ENCODE measurements at places on chromosomes 6 and 20.

DNA sequence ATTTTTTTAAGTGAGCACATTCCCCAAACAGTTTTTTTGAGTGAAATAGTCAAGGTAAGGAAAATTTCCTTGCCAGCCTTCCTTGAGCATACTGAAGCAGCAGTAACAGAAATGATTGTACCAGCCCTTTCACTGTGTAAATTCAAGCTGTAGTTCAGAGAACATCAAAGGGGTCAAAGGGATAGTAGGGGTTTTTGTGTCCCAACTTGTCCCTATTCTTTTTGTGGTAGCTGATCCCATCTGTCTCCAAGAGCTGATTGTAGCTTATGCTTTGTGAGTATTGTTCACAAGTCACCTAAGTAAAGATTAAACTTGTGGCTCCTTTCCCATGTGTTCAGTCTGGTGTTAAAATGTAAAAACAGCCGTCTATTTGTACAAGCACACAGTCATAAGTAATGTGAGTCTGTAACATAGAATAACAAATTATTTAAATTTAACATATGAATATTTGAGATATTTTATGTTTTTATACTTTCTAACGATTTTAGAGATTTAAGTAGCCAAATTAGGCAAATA lies 185.0 kb downstream of the CENPW start:
- DNase-seq = no peak

GRCh38 chr6:118327237-118327636 lies 220.9 kb upstream of the PLN start:
- no peak for DNase-seq

GRCh38 chr6:169556758-169557548 lies 144.9 kb downstream of the WDR27 start:
- DNase-seq = no peak

DNA sequence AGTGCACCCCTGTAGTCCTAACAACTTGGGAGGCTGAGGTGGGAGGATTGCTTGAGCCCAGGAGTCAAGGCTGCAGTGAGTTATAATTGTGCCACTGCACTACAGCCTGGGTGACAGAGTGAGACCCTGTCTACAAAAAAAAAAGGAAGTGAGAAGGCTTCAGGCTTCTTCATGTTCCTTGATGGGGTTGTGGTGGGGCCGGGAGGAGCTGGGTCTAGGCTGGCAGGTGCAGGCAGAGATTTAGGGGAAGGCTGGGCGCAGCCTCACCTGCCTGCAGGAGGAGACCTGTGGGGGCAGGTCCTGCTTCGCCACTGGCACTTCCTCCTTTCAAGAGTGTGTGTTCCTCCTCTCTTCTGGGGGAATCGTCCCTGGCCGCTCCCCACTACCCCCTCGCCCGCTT lies 63.9 kb downstream of the CHMP4B start:
- DNase-seq = no peak

DNA sequence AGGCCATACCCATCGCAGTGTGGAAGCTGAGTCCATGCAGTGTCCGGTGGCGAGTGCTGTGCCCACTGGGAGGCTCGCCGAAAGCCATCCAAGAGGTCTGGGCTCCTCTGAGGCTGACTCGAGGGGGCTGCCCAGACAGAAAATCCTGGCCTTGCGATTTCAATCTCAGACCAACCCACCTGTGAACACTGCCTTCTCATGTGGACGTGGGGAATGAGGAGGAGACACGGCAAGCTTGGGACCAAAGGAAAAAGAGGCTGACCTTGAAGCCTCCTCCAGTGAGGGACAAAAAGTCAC lies 157.2 kb upstream of the AFDN start:
- no peak for DNase-seq

GRCh38 chr20:36951198-36951978 lies at the start of gene SAMHD1:
Gene SAMHD1 (minus strand): TSS chr20:36951708. CDS start chr20:36951643, 65 bp downstream.
- DNase-seq = peak; percentile 94

GRCh38 chr6:73339340-73339739 lies 14.7 kb downstream of the DPPA5 start:
- no peak for DNase-seq

DNA sequence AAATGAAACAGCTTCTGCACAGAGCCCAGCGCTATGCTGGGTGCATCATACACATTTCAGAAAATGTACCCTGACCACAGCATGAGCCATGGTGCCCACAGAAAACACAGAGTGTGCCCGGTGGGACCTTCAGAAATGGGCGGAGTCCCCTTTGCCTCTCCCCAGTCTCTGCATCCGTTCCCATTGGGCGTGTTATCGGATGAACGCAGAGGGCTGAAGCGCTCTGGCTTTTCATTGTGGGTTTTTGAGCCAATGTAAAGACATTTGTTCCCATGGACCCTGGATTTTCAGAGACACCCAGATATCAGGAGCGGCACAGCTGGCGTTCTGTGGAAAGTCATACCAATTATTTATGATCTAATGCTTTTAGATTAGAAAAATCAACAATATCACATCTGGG lies 99.8 kb downstream of the DACT2 start:
- no peak for DNase-seq

GRCh38 chr6:7978736-7979135 lies 68.1 kb upstream of the TXNDC5 start:
- no peak for DNase-seq

GRCh38 chr20:38248133-38248532 lies 12.4 kb downstream of the KIAA1755 start:
- DNase-seq = no peak

GRCh38 chr6:129353067-129353466 lies 356.9 kb downstream of the ARHGAP18 start:
- no peak for DNase-seq

- DNase-seq = no peak
Measured at GRCh38 chr6:163588220-163588919, 173.9 kb downstream of the QKI start.

DNA sequence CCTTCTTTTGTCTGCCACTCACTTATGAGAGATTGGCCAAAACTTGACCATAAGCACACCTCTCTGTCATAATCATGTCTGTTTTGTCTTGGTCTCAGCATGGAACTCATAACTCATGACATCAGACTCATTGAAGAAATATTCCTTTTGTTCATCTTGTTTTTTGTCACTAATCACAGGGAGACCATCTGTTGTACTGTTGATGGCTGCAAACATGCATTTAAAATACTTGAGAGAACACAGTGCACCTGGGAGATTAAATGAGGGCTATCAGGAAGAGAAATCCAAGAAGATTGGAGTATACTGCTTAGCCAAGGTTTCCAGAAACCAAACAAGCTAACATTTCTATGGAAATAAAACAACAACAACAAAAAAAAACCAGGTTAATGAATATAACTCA lies 689.7 kb downstream of the EPM2A start:
- no peak for DNase-seq

- no peak for DNase-seq
Measured at GRCh38 chr6:45504947-45505346, 127.2 kb upstream of the SUPT3H start.

GRCh38 chr6:137351890-137352289 lies 132.7 kb upstream of the IFNGR1 start:
- DNase-seq = no peak

GRCh38 chr20:55533632-55534031 lies 471.7 kb downstream of the CBLN4 start:
- DNase-seq = no peak

DNA sequence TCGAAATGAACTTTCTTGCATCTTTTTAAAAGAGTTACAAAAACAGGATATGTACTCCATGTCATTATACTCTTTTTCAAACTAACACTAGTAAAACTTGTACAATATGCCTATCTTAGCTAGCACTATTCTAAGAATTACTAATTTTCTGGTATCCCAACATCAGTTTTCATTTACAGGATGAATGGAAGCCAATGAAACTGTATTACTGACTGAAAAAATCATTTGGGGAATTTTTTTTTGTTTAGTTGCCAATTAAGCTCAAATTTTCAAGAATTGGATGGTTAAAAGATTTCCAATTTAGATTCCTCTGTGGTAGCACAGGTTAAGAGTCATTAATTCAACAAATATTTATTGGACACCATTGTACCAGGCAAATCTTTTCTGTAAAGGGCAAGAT lies 30.7 kb downstream of the TASP1 start:
- DNase-seq = no peak

- no peak for DNase-seq
Measured at GRCh38 chr20:45792317-45793118, 764 bp downstream of the DNTTIP1 start.

DNA sequence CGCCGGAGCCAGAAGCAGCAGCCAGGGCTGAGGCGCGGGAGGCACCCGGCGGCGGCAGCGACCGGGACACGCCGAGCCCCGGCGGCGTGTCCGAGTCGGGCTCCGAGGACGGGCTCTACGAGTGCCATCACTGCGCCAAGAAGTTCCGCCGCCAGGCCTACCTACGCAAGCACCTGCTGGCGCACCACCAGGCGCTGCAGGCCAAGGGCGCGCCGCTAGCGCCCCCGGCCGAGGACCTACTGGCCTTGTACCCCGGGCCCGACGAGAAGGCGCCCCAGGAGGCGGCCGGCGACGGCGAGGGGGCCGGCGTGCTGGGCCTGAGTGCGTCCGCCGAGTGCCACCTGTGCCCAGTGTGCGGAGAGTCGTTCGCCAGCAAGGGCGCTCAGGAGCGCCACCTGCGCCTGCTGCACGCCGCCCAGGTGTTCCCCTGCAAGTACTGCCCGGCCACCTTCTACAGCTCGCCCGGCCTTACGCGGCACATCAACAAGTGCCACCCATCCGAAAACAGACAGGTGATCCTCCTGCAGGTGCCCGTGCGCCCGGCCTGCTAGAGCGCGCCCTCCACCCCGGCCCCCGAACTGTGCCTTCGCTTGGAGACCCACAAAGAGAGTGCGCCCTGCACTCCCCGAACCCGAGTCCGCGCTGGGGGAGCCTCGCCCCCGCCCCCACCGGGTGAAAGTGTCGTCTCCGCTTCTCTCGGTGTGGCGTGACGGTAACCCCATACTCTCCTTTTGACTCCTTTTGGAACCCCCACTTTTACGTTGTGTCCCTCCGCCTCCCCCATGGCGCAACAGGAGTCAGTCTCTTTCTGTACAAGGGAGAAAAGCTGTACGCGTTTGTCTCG lies 1.6 kb downstream of the INSM1 start:
- DNase-seq = no peak

- peak; percentile 86 for DNase-seq
Measured at GRCh38 chr6:27157459-27158315, 89.8 kb upstream of the PRSS16 start.

DNA sequence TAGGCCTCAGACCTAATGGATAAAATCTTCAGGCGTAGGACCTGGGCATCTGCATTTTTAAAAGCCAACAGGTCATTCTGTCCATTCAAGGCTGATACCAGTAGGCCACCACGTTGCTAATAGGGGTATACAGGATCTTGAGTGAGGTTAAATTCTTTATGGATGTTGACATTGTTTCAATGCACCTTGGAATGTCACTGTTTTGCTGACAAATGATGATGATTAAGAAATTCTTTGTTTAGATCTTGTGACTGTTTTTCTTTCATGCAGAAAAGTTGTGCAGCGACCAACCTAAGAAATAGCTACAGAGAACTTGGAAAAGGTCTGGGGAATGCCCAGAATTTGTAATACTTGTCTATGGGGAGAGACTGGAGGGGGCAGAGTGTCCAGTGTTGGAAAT lies 101.1 kb upstream of the CLDN20 start:
- DNase-seq = no peak

Data from Panc1 (cell line).